Stimulated activated CD4-positive, alpha-beta T cell treated with anti-CD3 and anti-CD28 coated beads, Interleukin-2, amount 100 ng/mL, for 4 hours (primary cell): ENCODE measurements at places on chromosomes 7 and 10.

DNA sequence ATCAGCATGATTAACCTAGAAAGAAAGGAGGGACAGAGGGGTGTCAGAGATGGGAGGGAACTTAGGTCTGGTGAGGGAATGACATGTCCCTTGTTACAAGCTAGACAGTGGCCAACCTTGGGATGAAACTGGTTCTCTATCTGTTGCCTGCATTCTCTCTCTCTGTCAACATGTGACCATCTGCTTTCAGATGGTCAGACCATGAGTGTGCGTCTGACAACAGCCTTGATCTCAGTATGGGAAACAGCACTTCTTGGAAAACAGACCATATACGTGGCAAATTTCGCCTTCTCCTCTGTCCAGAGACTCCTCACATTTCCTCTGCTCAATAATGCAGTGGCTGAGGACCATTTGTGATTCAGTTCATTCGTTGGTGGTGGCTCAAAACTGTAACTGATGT is 845.9 kb downstream of the TYW1 start:
- no peak for DNase-seq

GRCh38 chr10:85317827-85318226 is 989.4 kb downstream of the CCSER2 start:
- no peak for DNase-seq

- peak; percentile 45 for DNase-seq
Measured at GRCh38 chr7:5665094-5666025, 116.1 kb downstream of the RNF216 start.

DNA sequence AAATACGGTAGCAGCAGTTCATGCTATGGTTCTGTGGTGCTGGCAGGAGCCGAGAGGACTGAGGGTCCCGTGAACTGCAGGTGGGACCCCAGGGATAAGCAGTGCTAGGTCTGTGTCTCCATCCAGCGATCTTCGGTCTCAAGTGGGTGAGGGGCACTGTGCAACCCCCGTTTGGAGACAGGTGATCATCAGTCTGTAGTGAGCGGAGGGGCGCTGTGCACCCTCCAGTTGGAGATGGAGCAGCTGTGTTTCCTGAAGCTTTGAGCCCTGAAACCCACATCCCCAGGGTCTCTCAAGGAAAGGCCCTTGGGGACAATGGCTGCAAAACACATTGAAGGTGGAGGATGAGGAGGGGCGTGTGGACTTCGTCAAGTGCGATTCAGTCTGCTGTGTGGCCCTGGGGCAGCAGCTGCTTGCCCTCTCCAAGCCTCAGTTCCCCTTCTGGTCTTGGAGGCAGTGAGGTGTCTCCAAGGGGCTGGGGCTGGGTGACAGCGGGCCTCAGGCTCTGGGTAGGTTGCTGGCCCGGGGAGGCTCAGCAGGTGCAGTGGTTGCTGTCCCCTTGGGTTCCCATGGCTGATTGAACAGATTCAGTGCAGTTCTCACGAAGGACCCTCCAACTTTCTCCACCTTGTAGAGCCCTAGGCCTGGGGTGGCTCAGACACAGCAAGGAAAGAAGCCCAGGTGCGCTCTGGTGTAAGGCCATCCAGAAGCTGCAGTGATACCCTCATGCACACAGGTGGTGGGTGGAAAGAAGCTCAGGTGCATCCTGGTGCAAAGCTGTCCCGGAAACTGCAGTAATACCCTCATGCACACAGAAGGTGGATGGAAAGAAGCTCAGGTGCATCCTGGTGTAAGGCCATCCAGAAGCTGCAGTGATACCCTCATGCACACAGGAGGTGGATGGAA is 160.6 kb downstream of the ADARB2 start:
- no peak for DNase-seq

DNA sequence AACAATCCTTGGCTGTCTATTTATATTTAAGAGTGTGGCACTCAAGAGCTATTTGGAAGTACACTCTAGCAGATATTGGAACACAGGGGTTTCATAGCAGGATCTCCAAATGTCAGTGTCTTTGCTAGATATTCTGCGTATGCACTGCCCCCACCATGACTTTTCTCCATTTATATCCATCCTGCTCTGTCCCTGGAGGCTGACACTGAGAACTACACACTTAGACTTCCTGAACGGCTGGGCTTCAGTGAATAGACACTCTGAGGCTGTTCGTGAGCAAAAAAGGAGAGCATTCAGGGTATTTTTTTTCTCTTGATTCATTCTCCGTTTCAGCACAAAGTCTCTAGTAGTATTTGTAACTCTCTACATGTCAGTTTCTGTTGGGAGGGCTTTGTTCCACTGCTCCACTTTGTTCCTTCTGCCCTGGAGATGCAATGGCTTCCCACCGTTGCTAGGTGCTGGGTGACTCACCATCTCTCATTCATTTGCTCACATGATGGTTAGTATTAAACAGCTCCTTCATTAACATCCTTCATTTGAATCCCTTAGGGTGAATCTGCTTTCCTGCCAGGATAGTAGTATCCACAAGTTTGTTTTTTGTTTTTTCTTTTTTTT is 155.9 kb upstream of the SLC13A1 start:
- DNase-seq: no peak

DNA sequence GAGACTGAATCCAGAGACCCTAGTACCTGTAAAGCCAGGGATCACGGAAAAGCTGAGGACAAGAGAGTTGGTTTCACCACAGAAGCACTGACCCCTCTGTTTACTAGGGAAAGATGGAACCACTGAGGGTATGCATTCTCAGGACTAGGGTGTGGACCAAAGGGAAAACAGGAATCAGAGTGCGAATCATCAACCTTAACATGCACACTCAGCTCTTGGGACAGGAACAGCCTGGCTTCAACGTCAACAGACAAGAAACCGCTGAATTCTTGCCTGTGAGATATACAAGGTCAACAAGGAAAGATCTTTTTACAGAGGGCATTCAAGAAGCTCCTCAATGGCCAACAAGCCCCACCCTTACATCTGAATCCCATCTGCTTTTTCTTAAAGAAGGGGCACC is 14.9 kb downstream of the TNRC18 start:
- DNase-seq: no peak

DNA sequence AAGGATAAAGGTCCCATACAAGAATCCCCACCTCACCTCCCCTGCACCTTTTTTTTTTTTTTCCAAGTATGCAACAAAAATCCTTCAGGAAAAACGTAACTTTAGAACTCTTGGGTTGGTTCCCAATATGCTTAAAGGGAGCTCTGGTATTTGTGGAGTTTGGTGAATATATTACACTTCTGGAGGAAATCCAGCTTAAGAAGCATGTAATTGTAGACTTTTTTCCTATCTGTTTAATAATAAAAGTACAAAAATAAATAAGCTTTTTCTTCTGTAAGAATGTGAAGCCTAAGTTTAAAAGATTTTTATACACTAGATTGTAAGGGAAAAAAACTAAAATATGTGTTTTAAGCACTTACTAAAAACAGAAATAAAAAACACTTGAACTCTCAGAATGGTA is 102.3 kb downstream of the SORBS1 start:
- no peak for DNase-seq
